KBM-7 (cell line): ENCODE measurements at places on chromosomes 4 and X.
A peak's percentile ranks its signal among the peaks of the same experiment; 100 is the strongest.

GRCh38 chrX:15619053-15619755 lies 18.4 kb upstream of the ACE2 start:
- DNase-seq: no peak

DNA sequence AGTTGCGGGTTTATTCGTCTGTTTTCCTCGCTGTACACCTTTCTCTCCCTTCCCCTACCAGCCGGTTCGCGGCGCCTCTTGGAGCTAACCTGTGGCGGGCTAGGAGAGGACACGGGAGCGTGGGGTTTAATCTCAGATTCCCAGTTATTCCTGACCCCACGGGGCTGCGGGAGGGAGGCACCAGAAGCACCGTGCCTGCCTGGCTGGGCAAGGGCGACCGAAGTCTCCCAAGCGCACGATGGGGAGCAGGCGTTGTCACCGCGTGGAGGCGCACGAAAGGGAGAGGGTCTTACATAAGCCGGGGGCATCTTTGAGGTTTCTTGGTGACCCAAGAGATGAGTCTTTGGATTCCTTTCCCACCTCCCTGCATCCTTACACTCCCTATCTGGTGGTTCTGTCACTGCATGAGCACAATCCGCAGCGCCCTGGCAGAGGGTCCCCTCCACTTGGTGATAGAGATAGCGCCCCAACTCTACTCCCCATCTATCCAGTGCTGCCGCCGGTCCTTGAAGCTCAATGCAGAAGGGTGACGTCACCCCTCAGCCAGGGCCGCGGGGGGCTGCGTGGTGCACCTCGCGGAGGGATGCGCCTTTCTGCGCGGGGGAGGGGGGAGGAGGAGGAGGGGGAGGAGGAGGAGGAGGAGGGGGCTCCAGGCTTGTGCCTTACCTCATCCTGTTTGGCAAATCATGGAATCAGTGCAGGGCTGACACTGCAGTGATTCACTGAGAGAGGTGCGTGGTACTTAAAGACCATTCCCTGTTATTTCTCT lies 793 bp downstream of the TSPAN7 start:
- peak; percentile 8 for DNase-seq

DNA sequence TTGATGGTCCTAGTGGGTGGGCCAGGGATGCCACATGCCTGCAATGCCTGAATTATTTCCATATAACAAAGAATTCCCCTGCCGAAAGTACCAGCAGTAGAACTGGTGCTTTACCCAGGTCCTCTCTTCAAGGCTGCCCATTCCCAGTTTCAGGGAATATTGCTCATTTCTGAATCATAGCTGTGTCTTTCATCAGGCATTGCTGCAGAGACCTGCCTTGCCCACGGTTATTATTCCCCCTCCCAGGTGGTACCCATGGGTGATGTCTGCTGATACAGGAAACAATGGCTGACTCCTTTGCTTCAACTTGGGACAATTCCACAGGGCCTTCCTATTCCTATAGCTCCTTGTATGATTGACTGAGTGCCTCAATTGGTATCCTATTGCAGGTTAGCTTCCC lies 9.7 kb upstream of the IQCM start:
- DNase-seq: no peak

- DNase-seq: peak; percentile 91
Measured at GRCh38 chr4:87559090-87559837, 30.1 kb upstream of the SPARCL1 start.

DNA sequence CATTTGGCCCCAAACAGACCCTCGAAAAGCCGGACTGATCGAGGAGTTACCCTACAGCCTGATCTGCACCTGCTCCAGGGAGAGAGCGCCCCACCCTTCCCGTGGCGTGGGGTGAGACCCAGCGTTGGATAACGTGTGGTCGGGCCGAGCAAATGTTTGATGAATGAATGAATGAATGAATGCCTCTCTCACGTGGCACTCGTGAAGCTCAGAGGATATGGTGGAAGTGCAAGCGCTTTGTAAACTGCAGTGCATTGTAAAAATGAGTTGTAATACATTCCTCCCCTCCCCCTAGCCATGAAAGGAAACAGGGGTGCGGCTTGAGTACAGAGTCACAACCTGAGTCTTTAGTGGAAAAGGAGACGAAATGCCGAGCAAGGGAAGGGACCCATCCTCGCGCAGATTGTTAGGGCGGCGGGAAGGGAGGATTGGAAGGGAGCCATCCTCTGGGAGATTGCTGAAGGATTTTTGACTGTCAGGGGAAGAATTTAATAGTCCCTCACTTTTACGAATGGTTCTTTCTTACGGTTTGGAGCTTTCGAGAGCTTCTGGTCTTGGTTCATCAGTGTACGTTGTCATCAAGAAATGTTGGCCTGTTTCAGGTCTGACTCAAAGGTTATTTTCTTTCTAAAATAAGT lies 772 bp upstream of the FBXW7 start:
- no peak for DNase-seq

GRCh38 chr4:168569066-168569930 lies 72.4 kb downstream of the PALLD start:
- no peak for DNase-seq

DNA sequence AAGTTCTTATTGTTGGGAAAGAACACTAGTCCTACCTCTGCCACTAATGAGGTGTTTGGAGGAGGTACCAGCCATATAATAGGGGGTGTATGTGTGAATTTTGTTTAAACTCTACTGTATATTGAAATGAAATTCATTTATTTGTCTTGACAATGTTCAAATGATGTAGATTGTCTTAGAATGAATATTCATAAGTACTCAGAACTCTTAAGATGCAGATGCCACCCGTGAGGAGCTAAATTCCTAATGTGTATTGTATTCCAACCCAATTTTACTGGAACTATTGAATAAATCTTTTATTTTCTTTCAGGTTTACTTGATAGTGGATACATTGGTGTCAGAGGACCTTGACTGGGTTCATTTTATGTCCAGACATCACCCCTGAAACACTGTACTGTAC lies 63.9 kb upstream of the RAB33B start:
- no peak for DNase-seq

DNA sequence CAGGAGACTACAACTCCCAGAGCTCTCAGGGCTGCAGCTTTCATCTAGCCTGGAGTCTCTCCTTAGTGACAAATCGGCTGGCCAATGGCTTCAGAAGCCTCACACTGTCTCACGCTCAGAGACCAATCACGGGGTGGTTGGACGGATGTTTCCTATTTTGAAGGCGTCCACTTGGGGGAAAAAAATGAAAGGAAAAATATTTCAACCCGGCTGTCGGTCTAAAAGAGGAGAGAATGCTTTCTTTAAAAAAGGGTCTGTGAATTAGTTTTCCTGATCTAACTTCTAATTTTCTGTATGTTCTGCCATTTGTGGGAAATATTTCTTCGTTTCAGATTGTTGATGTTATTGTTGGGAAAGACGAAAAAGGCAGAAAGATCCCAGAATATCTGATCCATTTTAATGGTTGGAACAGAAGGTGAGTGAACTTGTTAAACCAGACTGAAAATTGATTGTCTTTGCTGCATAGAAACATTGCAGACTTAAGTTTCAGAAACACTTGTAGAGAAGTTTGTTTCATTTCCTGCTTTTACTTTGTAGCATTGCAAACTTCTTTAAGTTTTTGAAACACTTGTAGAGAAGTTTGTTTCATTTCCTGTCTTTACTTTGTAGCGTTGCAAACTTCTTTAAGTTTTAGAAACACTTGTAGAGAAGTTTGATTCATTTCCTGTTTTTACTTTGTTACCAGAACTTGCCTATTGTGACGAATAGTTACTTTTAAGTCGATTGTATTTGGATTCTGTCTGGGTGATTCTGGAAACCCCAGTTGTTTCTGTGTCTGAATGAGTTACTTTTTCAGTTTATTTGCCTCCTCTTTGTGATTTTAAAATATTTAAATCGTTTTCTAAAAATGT lies 1.6 kb downstream of the MSL3 start:
- peak; percentile 90 for DNase-seq

DNA sequence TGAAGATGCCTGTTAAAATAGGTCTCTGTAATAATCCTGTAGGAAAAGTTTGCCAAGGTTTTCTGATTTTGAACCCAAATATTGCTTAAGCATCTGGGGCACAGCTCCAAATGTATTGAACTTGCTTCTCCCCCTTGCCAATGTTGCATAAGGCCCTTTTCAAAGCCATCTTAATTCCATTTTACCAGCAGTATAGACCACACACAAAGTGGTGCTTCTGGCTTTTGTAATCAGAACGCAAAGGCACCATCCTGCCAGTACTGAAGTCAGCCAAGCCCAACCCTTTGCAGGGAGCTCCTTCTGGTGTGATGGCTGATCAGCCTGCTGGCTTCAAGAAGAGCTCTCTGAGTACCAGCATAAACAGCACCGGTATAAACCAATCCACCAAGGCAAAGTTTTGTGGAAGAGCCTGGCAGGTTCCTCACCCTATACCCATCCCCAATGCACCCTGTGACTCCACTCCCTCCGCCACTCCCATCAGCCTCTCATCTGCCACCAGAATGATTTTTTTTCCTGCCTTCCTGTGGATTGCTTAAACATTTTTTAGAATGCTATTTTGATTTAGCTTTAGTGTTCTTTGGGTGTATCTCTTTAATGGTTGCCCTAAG lies 39.2 kb upstream of the USP9X start:
- no peak for DNase-seq

GRCh38 chr4:48033825-48034413 lies 17.3 kb downstream of the NIPAL1 start:
- DNase-seq: peak; percentile 59

GRCh38 chr4:130485371-130485770 lies 1389.4 kb downstream of the C4orf33 start:
- no peak for DNase-seq

DNA sequence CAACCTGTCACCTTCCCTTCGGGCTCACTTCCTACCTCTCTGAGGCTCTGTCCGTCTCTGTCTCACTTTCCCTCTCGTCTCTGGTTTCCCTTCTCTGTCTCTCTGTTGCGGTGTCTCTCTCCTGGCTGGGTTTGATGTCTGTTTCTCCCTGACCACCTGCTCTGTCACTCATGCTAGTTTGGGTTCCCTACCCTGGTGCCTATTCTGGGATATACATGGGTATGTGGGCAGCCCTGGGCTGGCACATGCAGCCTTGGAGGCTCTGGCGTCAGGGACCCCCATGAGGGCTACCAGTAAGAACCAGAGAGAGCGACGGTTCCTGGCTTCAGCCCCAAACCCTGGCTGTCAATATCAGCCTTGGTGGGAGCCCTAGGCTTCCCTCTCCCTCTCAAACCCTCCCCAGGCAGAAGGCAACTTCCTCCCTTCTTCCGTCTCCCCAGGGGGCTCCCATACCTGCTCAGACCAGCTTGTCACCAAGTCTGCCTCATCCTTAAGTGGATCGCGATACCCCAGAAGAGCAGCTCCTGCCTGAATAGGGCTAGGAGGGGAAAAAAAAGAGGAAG lies 314 bp downstream of the DNASE1L1 start:
- no peak for DNase-seq

DNA sequence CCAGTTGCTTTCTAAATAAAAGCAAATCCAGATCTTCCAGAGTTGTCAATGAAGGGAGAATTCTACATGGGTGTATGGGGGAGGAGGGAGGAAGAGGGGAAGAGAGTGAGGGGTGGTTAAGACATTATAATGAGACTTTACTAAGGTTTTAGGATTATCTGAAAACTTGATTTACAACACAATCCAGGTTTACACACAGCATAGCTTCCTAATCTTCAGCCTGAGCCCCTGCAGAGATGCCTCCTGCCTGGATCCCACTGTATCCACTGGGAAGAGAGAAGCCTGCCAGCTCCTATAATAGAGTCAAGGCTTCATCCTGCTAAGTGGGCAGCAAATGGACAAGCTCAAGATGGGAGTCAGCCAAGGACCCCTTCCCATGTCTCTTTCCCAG lies 85.6 kb upstream of the KIT start:
- DNase-seq: no peak

- no peak for DNase-seq
Measured at GRCh38 chr4:96248225-96248624, 408.3 kb downstream of the PDHA2 start.

GRCh38 chrX:77622233-77622632 lies 163.8 kb downstream of the ATRX start:
- no peak for DNase-seq

DNA sequence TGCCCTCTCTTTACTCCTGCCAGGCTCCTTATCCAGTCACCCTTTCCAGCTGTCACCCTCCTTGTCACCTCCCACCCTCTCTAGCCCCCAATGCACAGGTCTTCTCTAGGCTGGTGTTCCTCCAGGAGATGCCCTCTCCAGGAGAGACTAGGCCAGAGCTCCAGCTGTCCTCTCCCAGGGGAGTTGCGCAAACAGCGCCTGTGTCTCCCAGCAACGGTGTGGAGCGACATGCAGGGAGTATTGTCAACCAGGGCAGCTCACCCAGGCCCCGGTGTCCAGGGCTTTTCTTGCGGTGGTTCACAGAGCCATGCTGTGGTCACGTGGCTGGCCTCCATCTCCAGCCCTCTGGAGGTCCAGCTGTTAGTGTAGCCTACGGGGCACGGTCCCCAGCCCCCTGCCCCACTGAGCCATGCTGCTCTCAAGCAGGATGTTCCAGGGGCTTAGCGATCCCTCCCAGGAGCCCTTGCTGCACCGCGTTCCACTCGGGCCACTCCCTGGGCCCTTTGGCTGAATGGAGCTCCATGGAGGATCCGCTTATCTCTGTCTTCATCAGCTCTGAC lies 34.8 kb downstream of the CCNQ start:
- no peak for DNase-seq

DNA sequence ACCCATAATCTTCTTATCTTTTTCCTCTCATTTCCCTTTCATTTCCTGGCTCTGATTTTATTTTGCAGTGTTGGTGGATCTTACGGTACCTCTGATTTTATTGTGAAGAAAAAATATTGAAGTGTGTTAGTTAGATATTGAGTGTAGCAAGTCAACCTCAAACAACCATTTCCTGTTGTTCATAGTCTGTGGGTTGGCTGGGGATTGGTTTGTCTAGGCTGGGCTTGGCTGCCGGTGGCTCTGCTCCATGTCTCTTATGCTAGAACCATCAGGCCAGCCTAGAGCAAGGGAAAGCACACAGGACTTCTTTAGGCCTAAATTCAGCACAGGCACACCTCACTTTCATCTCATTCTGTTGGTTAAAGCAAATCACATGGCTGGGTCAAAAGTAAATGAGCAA lies 383.1 kb upstream of the LCORL start:
- no peak for DNase-seq

DNA sequence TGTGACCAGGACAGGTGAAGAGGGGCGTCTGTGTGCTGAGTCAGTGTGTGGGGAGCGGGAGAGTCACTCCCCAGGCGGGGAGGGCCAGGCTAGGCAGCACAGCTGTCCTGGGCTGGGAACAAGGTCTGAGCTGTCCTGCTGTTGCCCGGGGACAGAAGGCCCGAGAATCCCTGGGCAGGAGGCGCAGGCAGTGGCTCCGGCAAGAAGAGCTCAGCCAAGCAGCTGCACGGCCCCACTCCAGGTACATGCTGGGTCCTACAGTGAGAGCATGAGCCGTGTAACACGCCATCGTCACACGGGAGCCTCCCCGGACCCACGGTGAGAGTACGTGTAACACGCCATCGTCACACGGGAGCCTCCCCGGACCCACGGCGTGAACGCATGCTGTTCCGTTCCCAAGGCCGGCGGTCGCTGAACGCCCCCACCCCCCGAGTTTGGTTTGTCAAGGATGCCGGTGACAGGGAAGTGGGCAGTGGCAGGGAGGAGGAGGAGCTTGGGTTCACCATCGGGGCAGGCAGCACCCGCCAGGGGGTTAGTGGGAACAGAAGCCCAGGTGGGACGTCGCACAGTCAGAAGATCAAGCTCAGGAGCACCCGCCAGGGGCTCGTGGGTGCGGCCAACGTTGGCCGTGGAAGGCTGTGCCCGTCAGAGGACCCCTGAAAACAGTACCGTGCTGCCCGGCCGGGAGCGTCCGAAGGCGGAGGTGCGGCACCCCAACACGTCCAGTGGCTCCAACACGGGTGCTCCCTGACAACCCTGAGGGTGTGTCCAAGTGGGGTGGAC lies 15.6 kb downstream of the PPP2R3B start:
- no peak for DNase-seq
